Stimulated activated CD8-positive, alpha-beta memory T cell treated with anti-CD3 and anti-CD28 coated beads, Interleukin-15, amount 100 ng/mL, for 4 hours (primary cell): ENCODE measurements at places on chromosomes 5 and 9.

- DNase-seq = peak; percentile 35
Measured at GRCh38 chr5:110726249-110727024, at the start of gene TMEM232. TMEM232 (minus strand) TSS chr5:110726671; CDS start chr5:110667352, 59,319 bp downstream.

GRCh38 chr9:96048104-96048955 lies 172.8 kb downstream of the ERCC6L2 start:
- no peak for DNase-seq

- no peak for DNase-seq
Measured at GRCh38 chr5:91361790-91362189, 21.3 kb downstream of the ARRDC3 start.

DNA sequence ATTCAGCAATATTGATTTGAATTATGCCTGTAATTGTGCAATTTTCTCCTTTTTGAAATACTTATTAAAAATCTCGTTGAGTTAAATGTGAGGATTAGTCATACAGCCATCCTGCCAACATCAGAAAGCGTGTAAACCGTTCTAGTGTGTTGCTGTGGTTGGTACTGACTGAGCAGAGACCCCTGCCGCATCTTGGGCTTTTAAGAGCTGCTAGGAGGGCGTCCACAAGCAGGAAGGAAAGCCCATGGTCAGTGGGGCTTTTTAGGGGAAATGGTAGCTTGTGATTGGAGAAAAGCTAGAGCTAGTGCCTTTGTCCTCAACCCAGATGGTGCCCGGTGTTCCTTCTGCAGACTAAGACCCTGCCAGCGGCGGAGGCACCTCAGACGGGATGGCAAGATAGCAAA lies 1.3 kb downstream of the SDHA start:
- DNase-seq = no peak

GRCh38 chr5:55674340-55674739 lies 37.8 kb downstream of the SLC38A9 start:
- no peak for DNase-seq
